ENCODE measurements at places on chromosomes 11 and 22.

GRCh38 chr11:78339945-78340344, 77.7 kb downstream of the GAB2 start:
- no peak for DNase-seq

DNA sequence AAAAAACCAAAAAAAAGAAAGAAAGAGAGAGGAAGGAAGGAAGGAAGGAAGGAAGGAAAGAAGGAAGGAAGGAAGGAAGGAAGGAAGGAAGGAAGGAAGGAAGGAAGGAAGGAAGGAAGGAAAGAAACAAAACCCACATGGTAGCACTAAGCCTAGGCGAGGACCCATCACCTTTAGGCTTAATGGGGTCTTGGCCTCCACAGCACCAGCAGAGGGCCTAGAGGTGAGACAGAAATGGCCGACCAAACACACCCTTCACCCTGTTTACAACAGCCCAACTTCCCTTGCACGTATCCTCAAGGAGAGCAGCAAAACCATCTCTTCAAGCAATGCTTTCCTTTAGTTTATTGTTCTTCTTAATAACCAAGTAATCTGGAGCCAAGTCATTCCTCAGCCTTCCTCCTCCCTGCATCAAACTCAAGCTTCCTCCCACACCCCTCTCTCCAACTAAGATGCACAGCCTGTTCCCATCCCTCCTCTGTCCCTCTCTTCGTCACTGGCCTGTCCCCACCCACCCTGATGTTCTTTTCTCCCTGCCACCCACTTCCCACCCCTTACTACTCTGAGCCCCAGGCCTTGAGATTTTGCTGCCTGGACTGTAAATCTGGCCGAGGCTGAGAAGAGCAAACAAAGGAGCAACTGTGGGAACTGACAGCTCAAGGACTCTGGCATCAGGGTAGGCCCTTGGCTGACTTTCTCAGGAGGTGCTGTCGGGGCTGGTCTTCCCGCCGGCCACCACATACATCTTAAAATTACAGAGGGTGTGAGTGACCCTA, 26.0 kb downstream of the POU2AF1 start:
- no peak for DNase-seq

GRCh38 chr11:46438211-46438610, 46.6 kb upstream of the CHRM4 start:
- DNase-seq, result no peak

DNA sequence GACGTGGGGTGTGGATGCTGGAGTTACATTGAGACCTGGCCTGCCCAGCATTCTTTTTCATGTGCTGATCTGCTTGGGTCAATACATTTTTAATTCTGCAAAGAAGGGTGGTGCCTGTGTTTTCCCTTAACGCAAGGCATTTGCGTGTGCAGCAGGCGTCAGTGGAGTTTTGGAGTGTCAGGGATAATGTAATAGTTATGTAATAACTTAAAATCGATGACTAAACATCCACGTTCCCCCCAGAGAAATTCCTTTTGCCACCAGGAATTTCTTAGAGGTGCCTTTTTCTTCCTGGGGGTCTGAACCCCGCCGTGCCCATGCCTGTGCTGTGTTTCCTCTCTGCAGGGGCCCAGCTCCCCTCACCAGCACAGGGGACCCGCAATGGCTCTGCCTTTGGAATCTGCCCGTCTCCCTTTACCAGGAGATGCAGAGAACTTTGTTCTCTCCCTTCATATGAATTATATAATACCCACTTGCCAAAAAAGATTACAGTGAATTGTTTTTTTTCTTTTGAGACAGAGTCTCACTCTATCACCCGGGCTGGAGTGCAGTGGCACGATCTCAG, 62.6 kb downstream of the TBC1D22A start:
- no peak for DNase-seq

DNA sequence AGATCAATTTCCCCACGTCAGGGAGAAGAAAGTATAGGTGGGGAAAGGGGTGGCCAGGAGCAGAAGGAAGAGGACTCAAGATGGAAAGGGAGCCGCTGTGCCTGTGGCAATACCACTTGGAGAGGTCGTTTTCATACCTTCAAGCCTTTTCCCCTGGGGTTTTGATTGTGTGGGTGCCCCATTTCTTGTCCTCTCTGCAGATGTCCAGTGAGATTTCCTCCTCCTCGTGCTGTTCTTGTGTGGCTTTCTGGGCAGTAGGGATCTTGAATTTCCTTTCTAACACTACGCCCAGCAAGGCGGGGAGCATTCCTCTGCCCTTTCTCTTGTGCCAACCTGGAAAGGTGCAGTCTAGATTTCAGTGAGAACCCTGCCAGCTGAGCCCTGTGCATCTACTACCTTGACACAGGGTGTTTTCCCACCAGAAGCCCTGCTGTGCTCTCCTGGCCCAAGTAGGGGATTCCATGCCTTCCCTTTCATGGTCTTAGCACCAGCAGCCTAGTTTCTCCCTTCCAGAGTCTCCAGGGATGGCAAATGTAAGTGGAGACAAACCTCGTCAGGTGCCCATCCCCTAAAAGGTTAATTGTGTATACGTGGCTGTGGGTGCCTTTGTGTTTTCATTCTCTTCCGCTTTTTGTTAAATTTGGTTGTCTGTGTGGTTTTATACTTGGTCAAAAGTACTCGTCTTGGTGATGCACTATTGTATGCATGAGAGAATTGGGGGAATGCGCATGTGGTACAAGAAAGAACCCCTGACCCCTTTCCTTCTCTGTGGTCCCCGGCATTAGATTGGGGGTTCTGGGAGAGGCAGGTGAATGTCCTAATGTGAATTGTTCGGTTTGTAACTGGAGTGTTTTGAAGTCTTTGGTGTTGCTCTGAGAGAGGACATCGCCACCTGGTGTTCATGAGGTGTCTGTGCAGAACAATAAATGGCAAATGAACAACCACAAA, 71.4 kb upstream of the MPEG1 start:
- DNase-seq, result no peak

GRCh38 chr22:42969348-42969975, 45.5 kb downstream of the PACSIN2 start:
- no peak for DNase-seq

- no peak for DNase-seq
Measured at GRCh38 chr11:129018126-129018525, 75.5 kb upstream of the TP53AIP1 start.

- DNase-seq, result no peak
Measured at GRCh38 chr11:48055292-48056132, 75.2 kb downstream of the PTPRJ start.

DNA sequence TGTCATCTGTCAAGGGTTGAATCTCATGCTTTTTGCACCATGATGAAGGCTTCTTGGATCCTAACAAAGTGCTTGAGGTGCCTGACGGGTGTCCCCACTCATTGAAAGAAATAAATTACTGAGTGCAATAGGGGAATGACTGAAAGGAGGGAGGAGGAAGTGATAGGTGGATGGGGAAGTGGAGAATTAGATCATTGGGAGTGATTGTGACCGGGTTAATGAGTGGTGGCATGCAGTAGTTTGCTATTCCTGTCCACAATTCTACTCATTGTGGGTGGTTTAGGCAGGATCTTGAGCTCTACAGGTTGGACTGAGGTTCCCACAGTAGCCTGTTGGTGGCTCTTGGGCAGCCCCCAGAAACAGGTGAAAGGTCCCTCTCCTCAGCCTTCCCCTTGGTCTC, 44.3 kb downstream of the THAP12 start:
- DNase-seq, result no peak

DNA sequence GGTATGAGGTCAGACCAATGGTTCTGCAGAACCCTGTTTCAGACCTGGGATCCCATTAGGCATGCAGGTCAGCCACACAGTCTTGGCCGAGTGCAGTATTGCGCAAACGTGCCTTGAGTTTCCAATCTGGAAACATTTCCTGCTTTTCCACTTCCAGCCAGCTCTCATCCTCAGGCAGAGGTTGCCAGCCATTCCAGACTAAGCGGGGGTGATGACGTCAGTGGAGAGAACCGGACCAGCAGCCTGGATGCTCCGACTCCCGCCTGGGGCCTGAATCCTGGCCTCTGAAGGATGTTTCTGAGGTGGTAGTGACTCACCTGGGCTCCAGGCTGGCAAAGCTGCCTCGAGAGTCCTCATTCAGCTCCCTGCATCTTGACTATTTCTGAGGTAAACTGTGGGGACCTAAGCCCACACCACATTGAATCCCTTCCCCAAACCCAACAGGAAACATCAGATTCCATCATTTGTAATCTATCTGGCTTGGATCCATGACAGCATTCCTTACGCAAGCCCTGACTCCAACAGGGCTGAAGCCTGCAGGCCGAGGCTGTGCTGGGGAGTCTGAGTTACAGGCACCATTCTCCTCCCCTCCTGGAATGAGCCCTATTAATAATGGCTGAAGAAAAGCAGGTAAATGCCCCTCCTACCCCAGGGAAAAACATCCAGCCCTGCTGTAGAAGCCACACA, 83.0 kb downstream of the ABTB2 start:
- no peak for DNase-seq

Data from stimulated activated CD4-positive, alpha-beta T cell treated with anti-CD3 and anti-CD28 coated beads, Interleukin-1b, Interleukin-23, amount 100 ng/mL, for 1 hour (primary cell).